Left ventricle myocardium superior (tissue), 1 donor: ENCODE measurements at places on chromosomes 1 and 21. TPM values are rescaled to one million over a fixed set of nuclear protein-coding genes. Genes with fewer than 3 reads are reported as not detected.
A peak's percentile ranks its signal among the peaks of the same experiment; 100 is the strongest.

FAM43B gene
- total RNA-seq, result 2.5 TPM

CACNA1S gene
- not detected for total RNA-seq

TMEM50B gene
- total RNA-seq, result 32.8 TPM

DNA sequence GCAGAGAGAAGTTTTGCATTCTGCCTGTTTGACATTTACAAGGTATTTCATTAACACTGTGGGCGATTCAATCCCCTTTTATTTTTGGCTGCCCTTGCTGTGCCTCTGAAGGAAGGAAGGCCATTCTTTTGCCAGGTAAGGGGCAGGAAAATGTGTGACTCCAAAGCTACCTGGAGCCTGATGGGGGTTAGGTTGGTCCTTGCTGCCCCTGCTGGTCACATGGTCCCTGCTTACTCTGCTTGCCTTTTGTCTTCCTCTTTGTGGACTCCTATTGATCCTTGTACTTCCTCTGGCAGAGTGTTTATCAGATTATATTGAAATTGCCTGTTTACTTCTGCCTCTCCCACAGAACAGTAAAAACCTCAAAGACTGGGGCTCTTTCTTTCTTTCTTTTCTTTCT, 65.7 kb downstream of the ST6GALNAC3 start:
- no peak for DNase-seq

GRCh38 chr1:160629286-160630210, 17.3 kb downstream of the SLAMF1 start:
- DNase-seq, result peak; percentile 58

DNA sequence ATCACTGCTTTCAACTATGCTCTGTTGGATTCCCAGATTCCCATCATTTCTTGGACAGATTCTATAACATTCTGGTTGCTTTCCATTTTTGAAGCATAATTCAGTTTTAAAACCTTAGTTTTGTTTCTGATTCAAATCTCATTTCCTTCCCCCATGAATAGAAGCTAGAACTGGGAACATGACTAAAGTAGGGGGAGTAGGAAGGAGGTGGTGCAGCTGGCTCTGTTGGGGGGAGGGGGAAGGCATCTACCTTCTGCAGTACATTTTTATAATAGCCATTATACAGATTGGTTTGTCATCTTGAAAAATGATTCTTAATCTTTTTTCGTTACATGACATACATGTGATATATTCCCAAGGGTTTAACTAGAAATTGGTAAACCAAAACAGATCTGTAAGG, 48.1 kb downstream of the SMG7 start:
- DNase-seq, result no peak

- no peak for DNase-seq
Observed at GRCh38 chr1:6956488-6957159, 171.4 kb downstream of the CAMTA1 start.

DNA sequence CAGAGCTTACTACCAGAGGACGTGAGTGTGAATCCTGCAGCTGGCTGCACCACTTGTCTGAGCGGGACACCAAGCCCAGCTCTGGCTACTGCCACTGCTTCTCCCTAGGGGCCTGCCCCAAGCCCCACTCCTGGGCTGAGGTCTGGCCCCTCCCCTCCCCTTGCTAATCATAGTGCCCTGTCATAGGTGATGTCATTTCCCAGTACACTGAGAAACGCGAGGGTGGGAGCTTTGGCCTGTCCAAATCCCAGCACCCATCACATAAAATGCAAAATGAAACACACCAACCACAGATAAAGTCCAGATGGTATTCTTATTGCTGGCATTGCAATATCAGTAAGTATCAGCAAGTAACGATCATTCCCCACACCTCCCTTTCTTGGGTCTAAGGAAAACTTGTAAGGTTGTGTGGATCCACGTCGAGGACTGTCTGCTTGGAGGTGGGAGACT, 77.7 kb downstream of the TOMM20 start:
- peak; percentile 57 for DNase-seq

GRCh38 chr1:216653001-216653400, 70.2 kb downstream of the ESRRG start:
- DNase-seq, result no peak

DNA sequence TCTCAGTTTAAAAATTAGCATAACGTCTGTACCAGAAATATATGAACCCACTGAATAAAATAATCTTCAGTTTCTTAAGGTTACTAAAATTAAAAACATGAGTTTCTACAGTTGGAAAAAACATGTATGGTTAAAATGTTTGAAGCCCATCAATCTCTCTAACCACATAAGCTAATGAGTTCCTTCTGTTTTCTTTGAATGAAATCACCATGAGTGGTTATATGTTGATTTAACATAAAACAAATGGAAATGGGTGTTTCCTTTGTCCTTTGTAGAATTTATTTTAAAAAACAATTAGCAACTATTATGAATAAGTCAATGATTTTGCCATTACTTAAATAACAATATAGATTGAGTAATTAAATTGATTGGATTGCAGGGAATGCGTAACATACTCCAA, 3.0 kb upstream of the ADGRL2 start:
- no peak for DNase-seq
